Bone marrow (tissue), 2 donors: ENCODE measurements at places on chromosomes 3 and 15.

GRCh38 chr15:86538141-86538540, 458.5 kb downstream of the AGBL1 start:
- no peak for DNase-seq

GRCh38 chr3:149145974-149146373, 16.5 kb downstream of the HPS3 start:
- DNase-seq: peak; percentile 28

GRCh38 chr3:43004282-43004681, 25.2 kb downstream of the GASK1A start:
- DNase-seq: no peak

- DNase-seq: no peak
Measured at GRCh38 chr15:49674370-49674769, 53.5 kb downstream of the DTWD1 start.

DNA sequence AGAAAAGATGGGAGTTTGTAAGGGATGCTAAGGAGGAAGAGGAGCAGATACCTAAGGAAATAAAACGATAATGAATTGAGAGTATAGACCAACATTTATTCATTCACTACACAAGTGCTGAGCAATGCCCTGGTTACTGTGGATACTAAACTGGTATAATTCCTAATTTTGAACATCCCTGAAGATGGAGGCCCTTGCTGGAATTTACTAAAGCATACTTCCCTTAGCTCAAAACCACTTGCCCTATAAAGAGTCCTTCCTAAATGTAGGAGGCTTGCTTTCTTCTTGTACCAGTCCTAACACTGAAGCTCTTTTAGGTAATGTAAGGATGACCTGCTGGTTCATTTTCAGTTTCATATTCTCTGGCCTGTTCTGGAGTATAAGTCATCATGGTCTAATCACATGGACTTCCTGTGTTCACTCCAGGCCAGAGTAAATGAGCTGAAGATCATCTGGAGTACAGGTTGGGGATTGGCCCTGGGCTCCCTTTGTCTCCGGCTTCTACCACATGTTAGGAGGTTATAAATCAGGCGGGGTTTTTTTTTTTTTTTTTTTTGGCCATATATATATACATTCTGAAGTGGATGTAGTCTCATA, 40.1 kb upstream of the MTMR10 start:
- DNase-seq: no peak

DNA sequence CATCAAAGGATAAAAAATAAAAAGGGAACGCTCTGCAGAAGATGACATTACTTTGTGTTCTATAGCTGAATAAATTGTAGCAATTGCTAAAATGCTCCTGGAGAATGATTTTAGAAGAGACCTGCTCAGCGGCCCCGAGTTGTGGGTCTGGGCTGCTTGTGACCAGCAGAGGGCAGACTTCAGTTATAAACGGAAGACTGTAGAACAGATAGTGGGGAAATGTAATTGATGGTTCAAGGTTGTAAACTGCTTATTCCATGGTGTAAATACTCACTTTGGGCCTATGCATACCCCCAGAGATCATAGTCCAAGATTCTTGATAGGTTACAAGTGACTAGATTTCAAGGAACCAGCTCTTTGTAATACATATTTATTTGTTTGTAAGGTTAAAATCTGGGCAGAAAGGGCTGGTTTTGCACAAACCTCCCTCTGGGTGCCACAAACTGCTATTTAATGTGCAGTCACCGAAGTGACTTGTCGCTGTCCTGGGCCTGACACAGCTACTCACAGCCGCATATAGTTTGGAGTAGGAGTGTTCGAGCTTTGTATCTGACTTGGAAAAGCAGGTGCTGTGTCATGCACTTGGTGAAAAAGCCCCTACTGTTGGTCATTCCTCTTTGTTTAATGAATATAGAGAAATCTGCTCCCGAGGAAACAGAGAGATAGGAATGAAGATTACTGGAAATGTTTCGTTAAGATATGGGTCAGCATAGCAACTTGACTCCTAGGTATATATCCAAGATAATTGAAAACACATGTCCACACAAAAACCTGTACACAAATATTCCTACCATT, 34.7 kb upstream of the NDUFB4 start:
- DNase-seq: peak; percentile 38

DNA sequence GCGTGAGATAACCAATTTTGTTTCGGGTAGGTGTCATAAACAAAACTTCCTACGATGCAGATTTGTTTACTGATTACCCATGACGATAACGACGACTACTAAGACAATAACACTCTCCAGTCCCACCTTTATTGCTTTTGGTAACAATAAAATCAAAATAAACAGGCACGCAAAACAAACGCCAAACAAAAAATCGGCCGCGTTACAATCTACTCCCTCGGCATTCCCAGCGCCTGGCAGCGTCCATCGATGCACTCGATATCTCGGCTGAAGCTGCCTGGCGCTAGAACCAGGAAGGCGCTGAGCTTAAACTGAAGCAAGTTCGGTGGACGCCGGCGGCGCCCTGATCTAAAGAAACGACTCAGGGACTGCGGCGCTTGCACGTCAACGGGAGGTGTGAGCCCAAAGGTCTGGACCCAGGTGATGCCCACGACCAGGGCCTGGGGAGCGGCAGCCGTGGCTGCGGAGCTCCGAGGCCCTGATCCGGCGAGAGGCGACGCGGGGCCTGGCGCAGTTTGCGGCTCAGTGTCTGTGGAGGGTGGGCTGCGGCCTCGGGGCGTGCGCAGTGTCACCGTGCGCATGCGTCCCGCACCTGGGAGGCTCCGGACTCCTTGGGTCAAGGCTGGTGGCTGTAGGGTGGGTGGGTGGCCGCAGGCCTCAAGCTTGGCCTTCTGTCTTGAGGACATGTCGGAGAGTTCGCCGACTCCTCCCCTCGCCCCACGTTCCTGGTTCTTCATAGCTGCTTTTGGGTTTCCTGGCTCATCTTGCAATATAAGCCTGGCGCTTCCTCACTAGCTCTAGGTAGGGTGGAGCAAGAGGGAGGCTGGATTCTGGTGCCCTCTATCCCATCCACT, at the start of gene RSRC1:
Gene RSRC1 (plus strand): TSS at position 286 of the 854 bp plus-strand sequence. CDS start 12,016 bp downstream, outside the sequence.
- peak; percentile 67 for DNase-seq

GRCh38 chr15:101451266-101451799, 38.2 kb downstream of the PCSK6 start:
- DNase-seq: no peak

- DNase-seq: no peak
Measured at GRCh38 chr15:25677719-25678499, 185.2 kb downstream of the ATP10A start.

GRCh38 chr15:60223176-60223575, 174.6 kb downstream of the ANXA2 start:
- no peak for DNase-seq

- no peak for DNase-seq
Measured at GRCh38 chr15:98771541-98771940, 123.2 kb downstream of the IGF1R start.

DNA sequence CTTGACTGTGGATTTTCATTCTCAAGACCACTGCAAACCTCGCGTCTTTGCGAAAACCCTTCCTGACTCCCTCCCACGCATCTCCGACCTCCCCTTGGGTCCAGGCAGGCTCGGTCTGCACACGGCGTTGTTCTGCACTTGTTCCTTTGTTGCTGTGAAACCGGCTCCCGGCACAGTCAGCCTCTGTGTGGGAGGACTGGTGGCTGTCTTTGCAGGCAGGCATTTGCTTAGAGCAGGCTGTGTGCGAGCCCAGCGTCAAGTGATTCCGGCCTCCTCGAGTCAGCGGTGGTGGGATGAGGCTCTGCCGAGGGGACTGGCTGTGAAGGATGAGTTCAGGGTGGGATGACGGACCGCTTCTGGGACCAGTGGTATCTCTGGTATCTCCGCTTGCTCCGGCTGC, 102.6 kb upstream of the ROPN1 start:
- DNase-seq: no peak

DNA sequence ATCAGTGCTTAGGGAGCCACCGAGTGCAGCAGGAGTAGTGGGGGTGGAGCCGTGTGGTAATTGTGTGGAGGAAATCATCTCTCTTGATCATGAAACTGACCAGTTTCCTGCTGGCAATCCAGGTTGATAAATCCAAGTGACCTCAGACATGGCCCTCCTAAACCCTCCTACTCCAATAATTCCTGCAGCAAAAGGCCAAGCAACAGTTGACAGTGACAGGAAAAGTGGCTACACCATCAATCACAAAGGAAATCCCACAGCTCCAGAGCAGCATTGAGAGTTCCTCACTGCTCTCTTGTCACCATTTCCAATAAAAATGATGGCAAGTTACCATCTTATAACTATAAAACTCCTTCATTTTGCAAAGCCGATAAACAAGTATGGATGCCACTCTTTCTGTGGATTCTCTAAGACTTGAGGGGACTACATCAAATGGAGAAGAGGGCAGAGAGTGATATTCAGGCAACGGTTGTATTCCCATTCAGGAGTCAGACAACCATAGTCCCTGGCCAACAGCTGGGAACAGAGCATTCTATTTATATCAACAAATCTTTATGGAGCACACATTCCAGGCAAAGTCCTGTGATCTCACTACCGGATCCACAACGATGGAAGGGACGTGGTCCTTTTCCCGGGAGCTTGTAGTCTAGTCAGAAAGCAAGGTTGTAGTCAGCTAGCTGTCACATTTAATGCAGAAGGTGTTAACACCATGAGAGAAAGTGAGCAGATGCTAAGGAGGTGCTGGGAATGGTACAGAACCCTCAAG, 312.5 kb upstream of the CTNNB1 start:
- DNase-seq: no peak

GRCh38 chr3:117518364-117518763, 808.8 kb downstream of the TUSC7 start:
- DNase-seq: no peak

DNA sequence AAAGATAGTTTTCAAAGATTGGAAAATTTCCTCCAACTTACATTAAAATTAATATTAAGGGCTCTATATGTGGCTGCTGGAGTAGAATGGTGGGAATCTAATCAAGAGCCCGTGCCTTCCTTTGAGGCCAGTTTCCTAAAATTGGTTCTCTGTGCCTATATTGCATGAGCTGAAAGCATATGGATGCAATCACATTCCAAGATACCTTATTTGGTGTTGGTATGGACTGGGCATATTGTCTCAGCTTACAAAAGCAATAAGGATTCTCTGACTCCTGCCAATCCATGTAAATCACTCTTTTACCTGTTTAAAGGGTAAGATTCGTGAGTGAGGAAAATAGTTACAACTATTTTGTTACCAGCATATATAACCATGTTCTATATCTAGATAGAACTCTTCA, 111.6 kb downstream of the GREM1 start:
- no peak for DNase-seq

GRCh38 chr15:100686021-100686724, 83.8 kb downstream of the ASB7 start:
- DNase-seq: no peak

DNA sequence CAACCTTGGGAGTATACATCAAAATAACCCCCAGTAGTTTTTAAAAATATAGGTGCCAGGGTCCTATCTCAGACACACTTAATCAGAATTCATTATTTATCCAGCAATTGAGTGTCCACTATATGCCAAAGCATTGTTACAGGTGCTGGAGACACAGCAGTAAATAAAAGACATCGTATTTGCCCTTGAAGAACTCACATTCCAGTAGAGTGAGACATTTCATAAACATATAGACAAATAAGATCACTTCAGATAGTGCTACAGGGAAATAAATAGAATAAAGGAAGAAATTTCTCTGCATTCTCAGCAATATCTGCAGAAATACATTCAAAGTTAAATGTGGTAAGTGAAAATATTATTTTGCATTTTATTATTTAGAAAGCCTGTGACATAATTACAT, 34.1 kb upstream of the ANKRD28 start:
- no peak for DNase-seq

GRCh38 chr3:64345371-64345770, 120.1 kb upstream of the PRICKLE2 start:
- DNase-seq: no peak

GRCh38 chr3:109152320-109152719, 15.8 kb downstream of the C3orf85 start:
- no peak for DNase-seq

DNA sequence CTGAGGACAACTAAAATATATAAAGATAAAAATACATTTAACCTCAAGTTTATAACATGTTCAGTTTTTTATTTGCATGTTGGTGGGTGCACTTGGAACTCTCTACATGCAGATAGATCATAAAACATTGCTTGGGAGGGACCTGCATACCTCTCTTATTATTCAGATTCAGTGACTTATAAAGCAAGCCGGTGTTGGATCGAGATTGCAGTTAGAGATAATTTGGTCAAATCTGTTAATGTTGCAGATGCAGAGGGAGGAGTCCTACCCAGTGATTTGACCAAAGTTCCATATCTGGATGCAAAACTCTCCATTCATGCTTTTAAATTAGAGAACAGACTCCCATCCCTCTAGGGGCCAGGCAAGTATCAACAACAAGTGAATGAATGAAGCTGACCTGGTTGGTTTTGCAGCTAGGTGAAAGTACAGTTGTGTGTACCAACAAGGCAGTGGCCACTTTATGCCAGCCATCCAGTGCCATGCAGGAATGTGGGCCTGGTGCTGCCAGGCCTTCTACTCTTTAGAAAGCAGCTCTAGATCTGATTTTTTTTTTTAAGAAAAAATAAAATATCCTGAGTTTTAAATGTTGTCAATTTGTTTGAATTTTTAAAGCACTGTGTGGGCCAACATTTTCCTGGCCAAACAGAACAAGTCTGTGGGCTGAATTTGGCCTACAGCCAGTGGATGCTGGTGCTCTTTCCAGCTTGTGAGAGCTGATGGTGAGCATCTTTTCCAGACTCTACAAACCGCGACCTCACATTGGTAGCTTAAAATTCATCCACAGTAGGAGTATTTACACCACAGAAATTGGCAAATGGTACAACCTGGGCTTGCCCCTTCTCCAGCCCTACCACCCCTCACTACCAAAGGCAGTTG, 12.3 kb downstream of the CDIN1 start:
- no peak for DNase-seq

DNA sequence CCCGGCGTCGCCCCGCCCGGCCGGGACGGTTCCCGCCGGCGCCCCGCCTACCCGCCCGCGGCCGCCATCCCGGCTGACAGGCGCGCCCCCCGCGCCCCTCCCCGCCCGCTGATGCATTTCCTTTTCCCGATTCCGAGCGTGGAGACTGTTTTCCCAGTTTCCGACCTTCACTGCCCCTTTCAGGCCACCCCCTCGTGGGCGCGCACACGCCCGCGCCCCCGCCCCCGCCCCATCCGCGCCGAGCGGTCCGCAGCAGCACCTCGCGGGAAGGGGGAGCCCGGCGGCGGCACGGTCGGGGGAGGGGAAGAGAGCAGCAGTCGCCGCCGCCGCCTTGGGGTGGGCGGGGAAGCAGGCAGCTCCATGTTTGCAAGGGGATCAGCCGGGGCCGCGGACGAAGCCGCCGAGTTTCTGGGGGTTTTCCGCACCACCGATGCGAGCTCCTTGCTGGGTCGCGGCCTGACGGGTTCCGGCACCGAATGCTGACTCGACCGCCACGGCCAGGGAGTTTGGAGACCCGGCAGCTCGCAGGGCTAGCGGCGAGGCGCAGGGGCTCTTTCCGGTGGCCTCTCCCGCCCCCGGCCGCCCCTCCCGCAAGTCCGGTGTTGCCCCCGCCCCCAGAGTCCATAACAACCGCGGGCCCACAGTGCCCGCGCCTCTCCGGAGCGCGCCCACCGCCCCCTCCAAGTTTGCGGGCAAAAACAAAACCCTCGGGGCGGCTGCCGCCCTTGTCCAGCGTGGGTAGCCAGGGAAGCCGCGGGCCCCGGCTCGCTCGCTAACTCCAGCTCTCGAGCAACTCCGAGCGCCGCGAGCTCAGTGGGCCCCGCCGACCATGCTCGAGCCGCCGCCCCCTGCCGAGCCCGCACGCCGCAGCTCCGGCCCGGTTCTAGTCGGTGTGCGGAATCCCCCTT, 3.2 kb upstream of the SIN3A start:
- DNase-seq: no peak

GRCh38 chr3:178284181-178284580, 252.1 kb upstream of the KCNMB2 start:
- DNase-seq: no peak

GRCh38 chr15:41692049-41692448, 31.8 kb downstream of the MGA start:
- no peak for DNase-seq
